Stimulated activated CD4-positive, alpha-beta T cell treated with anti-CD3 and anti-CD28 coated beads, Interleukin-1b, Interleukin-23, amount 100 ng/mL, for 48 hours (primary cell): ENCODE measurements at places on chromosomes 6 and 20.

- no peak for DNase-seq
Measured at GRCh38 chr20:44849703-44850102, 35.8 kb upstream of the YWHAB start.

DNA sequence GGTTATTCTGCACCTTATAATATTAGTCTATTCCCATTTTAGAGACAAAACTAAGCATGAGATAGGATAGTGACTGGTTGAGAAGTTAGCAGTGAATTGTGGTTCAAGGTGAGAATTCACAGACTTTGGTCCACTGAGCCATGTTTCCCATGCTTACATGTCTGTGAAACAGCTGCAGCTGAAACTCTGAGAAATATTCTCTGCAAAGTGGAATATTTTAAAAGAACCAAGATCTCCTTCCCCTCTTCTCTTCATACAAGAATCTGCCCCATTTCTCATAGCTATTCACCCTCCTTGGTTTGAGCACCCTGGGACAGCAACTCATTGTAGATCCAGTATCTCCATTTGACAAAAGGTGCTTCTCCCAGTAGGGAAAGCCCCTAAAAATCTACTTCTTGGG lies 70.2 kb upstream of the TMEM170B start:
- no peak for DNase-seq

- DNase-seq: no peak
Measured at GRCh38 chr20:32508775-32509119, 76.4 kb downstream of the NOL4L start.

DNA sequence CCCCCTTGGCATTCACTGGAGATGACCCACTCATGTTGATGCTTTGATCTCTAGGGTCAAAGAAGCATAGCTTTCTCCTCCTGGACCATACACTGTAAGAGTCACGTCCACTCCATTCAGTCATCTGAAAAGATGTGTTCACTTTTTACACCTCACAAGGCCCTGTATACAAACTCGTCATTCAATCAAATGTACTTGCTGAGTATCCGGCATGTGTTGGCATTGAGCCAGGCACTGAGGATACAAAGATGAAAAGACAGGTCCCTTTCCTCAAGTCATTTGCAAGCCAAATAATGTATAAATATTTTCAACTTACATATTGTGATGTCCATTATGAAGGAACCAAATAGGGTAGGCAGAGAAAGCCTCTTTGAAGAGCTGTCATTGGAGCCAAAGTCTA lies 32.6 kb upstream of the CSNK2A1 start:
- DNase-seq: no peak

- DNase-seq: no peak
Measured at GRCh38 chr6:27136077-27136644, 111.3 kb upstream of the PRSS16 start.

- DNase-seq: no peak
Measured at GRCh38 chr20:50215926-50216325, 25.3 kb downstream of the CEBPB start.

DNA sequence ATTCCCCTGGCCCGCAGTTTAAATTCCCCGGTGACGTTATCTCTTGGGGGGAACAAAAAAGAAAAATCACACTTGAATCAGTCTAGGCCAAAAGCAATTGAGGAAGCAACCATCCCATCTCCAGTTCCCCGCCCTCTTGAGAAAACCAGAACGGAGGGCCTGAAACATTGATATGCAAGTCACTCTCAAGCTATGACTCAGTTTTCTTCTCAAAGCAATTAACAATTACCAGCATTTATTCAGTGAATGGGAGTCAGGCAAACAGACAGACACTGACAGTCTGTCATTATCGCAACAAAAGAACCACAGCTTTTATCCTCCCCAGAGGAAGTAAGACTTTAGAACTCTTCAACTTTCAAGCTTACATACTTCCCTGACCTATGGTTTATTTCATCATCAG lies 100.9 kb downstream of the OPRM1 start:
- no peak for DNase-seq

GRCh38 chr6:157865249-157865648 lies 42.2 kb downstream of the SNX9 start:
- no peak for DNase-seq

DNA sequence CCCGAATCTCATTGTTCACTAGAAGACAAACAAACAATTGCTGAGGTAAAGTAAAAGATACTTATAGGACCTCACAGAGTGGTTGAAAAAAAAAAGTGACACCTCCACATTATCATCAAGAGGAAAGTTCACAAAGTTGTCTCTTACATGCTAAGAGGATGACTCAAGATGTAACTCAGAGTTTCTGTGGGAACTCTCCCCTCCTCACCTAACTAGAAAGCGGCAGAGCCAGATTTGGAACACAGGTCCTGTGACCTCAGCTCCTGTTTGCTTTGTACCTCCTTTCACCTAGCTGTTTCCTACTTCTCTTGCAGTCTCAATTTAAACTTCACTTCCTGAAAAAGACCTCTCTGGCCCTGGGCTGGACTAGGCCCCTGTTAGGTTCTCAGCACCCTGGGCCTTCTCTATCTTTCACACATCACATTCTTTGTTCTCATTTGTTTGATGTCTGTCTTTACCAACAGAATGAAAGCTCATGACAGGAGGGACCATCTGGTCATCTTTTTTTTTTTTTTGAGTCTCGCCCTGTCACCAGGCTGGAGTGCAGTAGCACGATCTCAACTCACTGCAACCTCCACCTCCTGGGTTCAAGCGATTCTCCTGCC lies 60.8 kb downstream of the CD24 start:
- no peak for DNase-seq

DNA sequence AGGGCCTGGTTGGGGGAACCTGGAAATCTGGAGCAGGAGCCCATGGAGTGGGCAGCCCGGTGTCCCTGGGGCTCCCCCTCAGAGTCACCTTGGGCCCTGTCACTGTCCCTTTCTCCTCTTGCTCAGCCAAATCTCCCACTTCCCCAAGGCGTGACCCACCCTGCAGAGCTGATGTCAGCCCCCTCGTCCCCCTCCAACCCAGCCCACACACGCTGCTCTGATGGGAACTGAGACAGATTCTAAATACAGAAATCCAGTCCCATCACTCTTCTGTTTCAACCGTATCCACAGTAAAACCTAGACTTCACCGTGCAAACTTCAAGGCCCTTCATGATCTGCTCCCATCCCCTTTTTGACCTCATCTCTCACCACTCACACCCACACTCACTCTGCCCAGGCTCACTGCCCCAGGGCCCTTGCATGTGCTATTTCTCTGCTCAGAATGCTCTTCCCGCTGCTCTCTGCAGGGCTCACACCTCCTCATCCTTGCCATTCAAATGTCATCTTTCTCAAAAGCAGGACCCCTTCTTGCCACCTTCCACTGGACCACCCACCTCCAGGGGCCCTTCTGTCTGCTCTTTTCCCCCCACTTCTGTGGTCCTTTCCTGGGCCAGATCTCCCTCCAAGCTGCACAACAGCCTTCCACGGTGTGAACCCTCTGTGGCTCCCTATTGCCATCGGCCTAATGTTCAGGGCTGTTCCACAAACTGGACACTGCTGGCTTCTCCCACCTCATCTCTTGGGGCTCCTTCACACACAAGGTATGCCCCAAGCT lies 16.6 kb downstream of the TGM2 start:
- no peak for DNase-seq

DNA sequence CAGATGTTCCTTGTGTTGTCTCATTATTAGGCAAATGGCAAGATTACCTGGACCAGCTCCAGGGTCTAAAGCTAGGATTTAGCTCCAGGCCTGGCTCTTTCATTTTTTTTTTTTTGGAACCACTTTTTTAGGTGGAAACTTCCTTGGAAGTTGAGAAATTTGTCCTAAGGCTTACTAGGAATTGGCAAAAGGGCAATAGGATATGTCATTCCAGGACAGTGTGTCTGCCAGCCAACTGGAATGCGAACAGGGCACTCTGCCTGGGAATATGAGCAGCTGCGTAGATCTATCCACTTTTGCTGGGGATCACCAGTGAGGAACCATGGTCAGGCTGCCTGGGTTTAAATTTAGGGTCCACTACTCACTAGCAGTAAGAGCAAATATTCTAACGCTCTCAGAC lies 304.0 kb downstream of the TSHZ2 start:
- DNase-seq: no peak

- no peak for DNase-seq
Measured at GRCh38 chr6:139251045-139251690, 40.6 kb downstream of the TXLNB start.

DNA sequence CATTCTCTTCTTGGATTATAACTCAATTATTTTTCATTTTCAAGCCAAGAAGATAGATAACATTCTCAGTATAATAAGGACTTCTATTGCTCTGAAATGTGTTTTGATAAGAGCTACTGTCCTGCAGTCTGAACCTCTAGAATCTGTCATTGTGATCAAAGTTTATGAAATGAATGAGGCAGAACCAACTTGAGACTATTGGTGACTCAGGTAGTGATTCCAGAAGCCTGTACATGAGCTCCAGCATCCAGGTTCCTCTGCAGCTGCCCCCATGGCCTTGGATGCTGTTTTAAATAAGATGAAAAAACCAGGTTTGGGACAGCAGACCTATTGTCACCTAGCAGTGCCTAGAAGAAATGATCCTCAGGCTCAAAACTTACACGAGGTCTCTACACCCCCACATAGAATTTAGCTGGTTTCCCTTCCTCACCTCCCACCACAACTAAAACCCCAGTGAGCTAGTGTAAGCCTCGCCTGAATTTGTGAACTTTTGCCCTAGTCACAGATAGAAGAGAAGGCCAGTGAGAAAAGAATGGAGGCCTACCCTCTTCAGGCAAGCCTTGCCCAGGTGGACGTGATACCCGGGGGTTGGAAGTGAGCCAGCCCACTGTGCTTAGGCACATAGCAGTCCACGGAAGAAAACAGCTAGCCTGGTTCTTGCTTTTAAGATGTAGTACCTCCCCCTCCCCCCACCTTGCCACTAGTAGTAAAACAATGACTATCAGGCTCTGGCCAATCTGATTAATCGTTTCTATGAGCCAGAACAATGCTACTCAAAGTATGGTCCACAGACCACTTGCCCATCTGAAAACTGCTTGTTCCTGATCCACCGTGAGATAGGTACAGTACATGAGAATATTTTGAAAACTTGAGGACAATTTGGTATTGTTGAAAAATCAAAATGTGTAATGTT lies 73.0 kb upstream of the SYNJ2 start:
- DNase-seq: no peak

DNA sequence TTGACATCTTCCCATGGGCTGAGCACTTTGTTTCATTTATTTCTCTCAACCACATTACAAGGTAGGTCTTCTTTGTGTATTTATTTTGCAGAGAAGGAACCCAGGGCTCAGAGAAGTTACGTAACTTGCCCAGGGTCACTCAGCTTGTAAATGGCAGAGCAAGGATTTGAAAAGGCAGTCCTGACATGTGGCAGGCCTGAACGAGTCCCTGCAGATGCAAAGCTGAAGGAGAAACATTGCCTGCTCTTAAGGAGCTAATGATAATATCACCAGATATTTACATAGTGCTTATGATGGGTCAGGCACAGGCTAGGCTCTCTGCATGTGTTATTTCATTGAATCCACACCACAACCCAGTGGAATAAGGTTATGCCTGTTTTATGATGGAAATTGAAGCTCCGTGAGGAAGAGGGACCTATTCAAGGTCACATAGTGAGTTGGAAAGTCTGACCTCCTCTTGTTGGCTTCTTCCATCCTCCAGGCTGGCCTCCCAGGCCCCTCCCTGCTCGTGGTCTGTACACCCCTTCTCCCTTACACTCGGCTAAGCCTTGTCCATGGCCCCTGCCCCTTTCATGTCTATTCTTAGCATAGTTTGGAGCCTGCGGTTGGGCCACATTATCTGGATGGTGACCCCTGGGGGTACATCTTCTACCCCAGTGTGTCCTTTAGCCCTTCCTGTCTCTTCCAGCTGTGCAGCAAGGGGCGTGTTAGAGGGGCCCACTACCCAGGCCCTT lies 12.5 kb downstream of the MYH7B start:
- no peak for DNase-seq

DNA sequence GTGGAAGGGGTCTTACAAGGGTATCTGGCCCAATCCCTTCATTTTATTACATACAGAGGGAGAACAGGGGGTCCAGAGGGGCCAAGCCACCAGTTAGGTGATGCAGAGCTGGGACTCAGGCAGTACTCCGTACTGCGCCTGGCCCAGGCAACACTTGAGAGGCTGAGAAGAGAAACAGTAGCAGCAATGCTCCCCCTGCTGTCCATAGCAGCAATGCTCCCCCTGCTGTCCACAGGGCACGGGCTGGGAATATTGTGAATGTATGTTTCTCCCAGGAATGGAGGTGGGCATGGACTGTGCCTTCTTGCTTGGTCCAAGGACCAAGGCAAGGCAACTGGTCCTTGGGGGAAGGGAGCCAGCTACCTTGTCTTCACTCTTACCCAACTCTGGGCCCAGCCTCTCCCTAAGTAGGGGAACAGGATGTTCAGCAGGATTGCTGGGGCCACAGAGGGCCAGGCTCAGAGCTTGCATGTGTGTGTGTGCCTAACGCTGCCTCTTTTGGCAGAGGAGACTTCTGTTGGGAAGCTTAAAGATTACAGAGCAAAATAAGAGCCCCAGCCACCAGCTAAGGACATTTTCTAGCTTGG lies 14.8 kb upstream of the FAM83C start:
- DNase-seq: peak; percentile 42

- no peak for DNase-seq
Measured at GRCh38 chr6:158865769-158866168, 46.6 kb upstream of the EZR start.

- DNase-seq: no peak
Measured at GRCh38 chr6:19160081-19160730, 677.0 kb upstream of the ID4 start.

GRCh38 chr20:46261456-46262253 lies 46.6 kb downstream of the CDH22 start:
- no peak for DNase-seq

- no peak for DNase-seq
Measured at GRCh38 chr20:17562804-17563305, 7.0 kb upstream of the DSTN start.

DNA sequence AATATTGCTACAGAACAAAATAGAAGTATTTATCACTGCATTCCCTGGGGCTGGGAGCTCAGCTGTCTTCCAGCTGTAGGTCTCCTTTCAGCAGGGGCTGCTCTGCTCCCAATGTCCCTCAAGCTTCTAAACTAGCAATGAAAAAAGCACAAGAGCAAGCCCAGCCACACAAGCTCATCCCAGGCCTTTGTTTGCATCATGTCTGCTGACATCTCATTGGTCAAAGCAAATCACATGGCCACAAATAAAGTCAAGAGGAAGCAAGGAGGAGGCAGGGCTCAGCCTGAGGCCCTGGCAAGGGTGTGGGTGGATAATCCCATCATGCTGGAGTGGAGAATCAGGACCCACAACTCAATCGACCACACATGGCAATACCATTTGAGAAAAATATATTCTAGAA lies 2.2 kb upstream of the BFSP1 start:
- no peak for DNase-seq

DNA sequence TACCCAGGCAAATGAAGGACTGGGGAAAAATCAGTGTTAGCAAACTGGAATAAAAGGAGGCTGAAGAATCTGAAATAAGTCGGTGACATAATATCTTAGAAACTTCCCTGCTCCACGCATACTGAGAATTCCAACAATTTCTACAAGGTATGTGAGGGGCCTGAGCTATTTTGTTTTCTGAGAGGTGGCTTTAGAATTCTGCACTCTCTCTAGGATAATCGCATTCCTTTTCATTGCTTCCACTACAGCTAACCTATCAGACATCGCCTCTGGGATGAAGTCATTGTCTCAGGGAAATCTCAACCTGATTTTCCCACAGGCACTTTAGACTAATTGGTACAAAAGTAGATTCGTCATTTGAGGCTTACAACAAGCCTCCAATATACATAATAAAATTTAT lies 740.8 kb downstream of the PHF3 start:
- DNase-seq: no peak

- DNase-seq: no peak
Measured at GRCh38 chr6:29451471-29452193, 5.2 kb downstream of the OR11A1 start.
